Stimulated activated memory B cell treated with anti-CD40 and anti-IgM and Interleukin-4, amounts not matched to agents 10 μg/mL and 1 μg/mL and 100 μg/mL, for 72 hours (primary cell): ENCODE measurements at places on chromosomes 1 and 21.

DNA sequence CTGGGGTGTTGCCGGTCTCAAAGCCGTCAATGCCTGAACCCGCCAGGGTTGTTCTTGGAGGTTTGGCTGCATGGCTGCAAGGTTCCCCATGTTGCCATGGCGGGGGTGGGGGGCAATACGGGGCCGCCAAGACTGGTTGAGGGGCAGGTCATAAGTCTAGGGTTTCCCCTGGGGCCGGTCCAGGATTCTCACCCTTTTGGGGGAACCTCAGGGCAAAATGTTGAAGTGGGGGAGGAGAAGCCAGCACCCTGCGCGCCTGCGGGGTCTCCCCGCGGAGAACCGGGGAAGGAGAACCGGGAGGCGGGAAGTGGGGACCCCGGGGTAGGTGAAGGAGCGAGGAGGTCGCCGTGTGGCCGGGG lies 401 bp upstream of the ARHGEF10L start:
- no peak for ATAC-seq

DNA sequence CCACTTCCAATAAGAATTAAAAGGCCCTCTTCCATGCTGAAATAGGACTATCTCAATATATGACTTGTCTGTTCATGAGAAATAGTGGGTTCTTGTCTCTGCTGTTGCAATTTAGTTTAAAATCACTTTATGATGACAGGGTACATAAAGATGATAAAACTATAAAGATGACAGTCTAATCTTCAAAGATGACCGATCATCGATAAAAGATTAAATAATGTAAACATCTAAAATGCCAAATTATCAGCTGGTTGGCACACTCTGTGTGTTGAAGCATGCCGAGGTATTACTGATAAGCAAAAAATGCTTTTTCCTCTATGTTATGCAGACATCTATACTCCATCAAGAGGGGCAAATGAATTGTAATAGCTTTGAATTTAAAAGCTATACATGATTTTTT lies 89.5 kb downstream of the ADGRL4 start:
- no peak for ATAC-seq

DNA sequence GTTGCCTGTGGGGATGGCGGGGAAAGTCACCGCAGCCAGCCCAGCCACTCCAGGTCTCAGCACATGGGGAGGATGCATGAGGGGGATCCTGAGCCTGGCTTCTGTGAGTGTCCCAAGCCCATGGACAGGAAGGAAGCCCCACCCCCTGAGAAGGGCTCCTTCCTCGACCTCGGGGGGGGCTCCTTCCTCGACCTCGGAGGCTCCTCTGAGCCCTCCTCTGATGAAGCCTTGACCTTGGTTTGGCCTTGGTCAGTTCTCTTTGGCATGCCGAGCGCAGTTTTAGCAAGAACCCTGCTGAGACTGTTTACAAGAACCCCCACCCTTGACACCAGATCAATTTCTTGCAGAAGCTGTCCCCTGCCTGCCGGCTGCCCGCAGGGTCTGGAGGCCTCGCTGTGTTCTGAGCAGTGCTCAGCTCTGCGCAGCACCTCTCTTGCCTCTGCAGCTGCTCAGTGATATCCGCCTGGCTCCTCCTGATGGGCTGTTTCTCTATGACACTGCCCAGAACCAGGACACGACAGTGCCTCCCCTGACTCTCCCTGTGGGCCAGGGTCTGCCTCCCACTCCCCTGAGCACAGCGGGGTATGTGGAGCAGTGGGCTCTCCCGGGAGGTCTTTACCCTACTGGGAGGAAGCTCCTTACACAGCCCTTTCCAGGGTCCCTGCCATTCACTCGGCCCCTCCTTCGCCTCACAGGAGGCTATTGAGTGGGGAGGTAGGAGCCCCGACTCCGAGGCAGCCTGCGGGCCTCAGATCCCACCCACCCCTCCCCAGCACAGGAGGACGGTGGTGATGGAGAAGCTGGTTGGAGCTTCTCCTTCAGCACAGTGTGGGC lies 15.4 kb downstream of the ACTRT2 start:
- ATAC-seq: no peak

GRCh38 chr1:244920911-244921761 lies 56.8 kb upstream of the HNRNPU start:
- ATAC-seq: peak; percentile 65

DNA sequence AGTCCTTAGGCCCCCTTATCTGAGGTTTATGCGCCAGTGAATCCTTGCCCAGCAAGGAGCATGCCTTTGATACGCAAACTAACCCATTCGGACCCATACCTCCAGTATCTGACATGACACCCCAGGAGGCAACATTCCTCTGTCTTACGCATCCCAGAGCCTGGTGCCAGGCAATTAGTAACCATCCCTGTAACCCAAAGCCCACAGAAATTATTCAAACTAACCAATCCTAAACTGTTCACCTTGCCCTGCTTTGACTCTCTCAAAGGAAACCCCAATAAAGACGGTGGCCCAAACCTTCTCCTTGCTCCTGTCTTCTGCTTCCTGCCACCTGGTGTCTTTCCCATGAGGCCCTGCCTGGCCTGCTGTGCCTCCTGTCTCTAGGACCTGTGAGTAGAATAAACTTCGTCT lies 36.4 kb downstream of the ZNF496 start:
- no peak for ATAC-seq

- no peak for ATAC-seq
Measured at GRCh38 chr21:15264084-15264665, 199.4 kb upstream of the NRIP1 start.

DNA sequence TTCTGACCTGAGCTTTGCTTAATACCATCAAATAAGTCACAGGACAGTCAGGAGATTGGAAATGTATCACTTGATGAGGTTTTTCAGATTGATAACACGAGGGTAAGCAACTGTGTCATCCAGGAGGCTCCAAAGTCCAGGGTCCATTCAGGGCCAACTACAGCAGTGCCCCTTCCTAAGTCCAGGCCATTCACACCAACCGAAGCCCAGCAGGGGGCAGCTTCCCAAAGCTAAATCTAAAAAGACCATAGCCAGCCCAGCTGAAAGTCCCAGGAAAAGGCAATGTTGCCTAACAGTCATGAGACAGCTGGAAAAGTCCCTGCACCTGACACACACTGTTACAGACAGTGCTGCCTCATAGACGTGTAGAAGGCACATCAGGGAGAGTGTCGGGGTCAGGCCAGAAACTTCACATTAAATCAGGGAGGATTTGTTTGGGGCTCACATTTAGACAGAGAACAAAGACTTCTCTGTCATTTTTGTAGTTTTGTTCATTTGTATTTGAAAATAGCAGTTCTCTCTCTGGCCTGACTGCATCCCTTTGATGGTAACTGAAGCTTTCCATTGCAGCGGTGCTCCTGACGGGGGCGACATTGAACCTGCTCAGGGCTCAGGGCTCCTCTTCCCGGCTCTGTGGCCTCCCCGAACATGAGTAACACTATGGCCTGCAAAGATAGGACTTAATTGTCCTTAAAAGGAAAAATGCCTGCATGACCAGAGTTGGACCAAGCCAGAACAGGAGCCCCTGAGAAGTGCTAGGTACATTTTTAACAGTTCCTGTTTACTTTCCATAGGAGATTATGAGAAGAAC lies 200.4 kb downstream of the NRIP1 start:
- peak; percentile 78 for ATAC-seq

DNA sequence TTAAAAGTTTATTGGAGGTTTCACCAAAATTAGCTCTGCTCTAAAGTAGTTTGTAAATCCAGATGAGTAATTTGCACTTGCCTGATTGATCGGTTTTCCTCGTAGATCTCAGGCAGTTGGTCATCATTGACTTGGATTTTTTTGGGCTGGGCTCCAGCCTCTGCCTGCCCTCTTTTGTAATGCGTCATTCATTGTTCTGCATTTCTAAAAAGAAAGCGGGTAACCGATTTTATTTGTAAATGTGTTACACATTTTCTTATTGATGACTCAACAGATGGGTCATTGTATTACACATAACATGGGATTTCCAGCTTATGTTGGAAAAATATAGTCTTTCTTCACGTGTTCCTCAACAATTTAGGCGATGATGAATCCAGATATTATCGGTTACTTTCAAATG lies 5.5 kb downstream of the ETS2 start:
- no peak for ATAC-seq

DNA sequence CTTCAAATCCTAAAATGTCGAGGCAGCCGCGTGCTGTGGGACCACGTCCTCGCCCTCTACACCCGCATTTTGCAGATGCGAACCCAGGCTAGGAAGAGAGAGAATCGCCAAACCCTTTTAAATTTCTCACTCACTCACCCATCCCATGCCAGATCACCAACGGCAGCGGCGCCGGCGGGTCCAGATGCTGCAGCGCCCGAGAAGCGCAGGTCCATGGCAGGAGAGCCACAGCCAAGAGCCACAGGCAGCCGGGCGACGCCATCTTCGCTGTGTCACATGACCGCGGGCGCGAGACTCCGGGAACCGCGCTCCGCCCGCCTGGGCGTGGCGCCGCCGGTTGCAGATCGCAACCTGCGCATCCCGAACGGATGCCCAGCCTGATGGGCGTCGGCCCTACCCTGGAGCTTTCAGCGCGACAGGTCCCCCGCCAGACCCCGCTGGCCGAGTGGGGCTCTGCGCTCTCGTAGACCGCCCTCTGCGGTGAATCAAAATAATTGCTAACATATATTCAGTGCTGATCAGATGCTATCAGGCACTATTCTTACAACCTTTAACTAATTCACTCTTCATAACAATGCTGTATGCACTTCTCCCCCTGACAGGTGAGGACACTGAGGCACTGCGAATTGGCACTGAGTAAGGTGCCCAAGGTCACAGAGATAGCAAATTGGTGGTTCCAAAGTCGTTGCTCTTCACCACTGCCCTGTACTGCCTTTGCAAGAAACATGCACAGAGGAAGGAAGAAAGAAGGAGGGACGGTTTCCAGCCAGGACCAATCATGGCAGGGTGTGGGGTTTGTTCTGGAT lies at the start of gene PPT1:
Gene PPT1, minus strand, starts transcription at position 276 of the 806 bp plus-strand sequence. Its CDS starts 14 bp downstream, at position 262.
- peak; percentile 95 for ATAC-seq

DNA sequence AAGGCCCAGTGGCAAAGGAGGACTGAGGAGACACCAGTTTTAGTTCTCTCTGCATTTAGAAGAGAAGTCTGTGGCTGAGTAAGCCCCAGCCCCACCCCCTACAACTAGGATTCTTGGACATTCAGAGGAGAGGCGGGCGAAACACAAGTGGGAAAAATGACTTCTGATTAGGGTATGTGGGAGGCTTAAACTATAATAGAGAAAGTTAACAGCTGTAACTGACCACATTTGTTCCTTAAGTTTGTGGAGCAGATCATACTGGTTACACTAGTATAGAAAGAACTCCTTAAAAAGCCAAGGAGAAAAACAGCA lies 11.2 kb upstream of the TRIM33 start:
- ATAC-seq: no peak

DNA sequence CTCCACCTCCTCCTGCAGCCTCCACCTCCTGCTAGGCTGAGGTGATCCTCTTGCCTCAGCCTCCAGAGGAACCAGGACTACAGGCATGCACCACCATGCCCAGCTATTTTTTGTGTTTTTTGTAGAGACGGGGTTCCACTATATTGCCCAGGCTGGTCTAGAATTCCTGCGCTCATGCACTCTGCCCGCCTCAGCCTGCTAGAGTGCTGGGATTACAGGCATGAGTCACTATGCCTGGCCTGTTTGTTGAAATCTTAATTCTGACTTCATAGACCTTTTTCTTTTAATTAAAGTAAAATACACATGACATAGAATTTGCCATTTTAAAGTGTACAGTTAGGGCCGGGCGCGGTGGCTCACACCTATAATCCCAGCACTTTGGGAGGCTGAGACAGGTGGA lies 42.7 kb downstream of the FAAP20 start:
- no peak for ATAC-seq

- ATAC-seq: no peak
Measured at GRCh38 chr1:226625326-226625725, 76.8 kb downstream of the STUM start.

DNA sequence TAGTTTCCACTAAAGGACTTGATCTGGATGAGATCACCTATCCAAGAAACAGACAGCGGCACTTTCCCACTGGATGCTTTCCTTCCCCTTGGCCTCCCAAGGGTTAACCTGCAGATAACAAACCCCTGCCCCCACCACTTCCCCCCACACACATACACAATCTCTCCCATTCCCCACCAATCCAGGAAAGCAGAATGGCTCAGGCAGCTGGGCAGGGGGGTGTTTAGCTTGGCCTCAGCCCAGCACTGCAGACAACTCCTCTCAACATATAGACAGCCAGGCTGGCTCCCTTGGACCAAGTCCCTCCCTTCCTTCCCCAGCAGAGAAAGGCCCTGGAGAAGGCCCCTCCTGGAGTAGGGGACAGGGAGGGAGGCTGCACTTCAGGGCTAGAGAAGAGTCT lies 24.6 kb downstream of the PLEKHA6 start:
- no peak for ATAC-seq

GRCh38 chr1:54581621-54582035 lies 33.6 kb downstream of the ACOT11 start:
- peak; percentile 2 for ATAC-seq

DNA sequence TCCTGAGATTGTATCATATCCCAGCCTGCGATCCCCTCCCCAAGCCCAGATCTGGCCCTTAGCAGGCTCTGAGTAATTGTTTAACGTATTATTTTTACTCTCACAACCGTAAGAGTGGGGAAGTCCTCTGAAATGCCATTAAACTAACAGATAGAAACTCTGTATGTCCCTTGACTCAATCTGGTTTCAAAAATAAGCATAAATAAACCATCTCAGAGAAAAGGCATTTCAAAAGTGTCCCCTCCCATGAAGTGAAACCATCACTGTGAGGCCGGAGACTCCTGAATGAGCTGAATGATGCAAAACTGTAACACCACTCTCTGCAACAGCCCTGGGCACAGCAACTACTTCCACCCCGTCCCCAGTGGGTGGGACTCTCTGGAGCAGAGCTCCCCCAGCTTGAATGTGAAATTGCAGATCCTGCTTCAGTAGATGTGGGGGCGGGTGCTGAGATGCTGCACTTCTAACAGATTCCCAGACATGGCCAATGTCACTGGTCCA lies 104.1 kb downstream of the SYF2 start:
- ATAC-seq: peak; percentile 91

- ATAC-seq: peak; percentile 58
Measured at GRCh38 chr21:25578056-25578961, 29.0 kb downstream of the MRPL39 start.

DNA sequence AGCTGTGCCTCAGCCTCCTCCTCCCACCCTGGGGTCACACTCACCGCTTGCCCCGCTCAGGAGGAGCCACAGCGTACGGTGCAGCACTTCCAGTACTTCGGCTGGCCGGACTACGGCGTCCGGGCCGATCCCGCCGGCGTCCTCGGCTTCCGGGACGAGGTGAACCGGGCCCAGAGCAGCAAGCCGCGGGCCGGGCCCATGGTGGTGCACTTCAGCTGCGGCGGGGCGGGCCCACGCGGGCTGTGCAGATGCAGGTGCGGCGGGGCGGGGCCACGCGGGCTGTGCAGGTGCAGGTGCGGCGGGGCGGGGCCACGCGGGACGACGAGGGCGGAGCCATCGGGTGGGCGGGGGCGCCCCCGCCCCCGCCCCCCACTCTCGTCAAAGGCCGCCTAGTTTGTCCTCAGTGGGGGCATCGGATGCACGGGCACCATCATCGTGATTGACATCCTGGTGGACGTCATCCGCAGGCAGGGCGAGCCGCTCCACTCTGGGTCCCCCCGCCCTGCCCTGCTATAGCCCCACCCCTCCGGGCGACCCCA lies 5.5 kb downstream of the RNF223 start:
- peak; percentile 62 for ATAC-seq

DNA sequence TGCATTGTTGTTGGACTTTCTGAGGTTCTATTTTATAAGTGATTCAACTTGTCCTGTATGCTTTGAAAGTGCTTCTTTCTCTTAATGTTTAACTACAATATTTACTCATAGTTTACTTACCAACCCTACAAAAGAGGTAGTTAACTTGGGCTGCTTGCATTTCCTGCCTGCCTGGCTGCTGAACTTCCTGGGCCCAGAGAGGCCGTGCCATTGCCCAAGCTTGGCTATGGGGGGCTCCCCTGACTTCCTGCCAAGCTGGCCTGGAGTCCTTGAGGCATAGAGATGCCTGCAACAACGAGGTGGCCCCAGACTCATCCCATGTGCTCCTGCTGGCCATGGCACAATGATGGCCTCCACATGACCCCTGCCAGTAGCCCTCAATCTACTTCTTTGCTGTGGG lies 361.6 kb upstream of the PLD5 start:
- ATAC-seq: no peak
